GOT3 (cell line): ENCODE measurements at places on chromosomes 1 and 21.

- no peak for DNase-seq
These were observed 20.7 kb upstream of the HRNR start for GRCh38 chr1:152244576-152245273.

- DNase-seq, result no peak
These were observed 103.0 kb upstream of the VAV3 start for GRCh38 chr1:108067884-108068540.

DNA sequence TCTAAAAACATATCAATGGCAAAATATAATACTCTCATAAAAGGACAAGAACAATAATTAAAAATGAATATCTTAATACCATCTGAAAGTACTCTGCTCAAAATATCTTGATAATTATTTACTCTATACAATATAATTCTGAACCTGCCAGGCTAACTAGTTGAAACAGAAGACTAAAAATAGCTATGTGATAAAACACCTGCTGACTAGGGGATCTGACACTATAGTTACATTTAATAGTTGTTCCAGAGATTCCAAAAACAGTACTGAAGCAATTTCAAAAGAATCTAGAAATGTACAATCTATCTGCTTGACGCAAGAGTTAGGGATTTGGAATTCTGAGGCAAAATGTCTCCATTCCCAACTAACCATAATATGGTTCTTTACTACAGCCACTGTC lies 30.2 kb downstream of the ERO1B start:
- DNase-seq, result no peak

- DNase-seq, result no peak
These were observed 53.5 kb downstream of the CLSTN1 start for GRCh38 chr1:9770298-9770697.

DNA sequence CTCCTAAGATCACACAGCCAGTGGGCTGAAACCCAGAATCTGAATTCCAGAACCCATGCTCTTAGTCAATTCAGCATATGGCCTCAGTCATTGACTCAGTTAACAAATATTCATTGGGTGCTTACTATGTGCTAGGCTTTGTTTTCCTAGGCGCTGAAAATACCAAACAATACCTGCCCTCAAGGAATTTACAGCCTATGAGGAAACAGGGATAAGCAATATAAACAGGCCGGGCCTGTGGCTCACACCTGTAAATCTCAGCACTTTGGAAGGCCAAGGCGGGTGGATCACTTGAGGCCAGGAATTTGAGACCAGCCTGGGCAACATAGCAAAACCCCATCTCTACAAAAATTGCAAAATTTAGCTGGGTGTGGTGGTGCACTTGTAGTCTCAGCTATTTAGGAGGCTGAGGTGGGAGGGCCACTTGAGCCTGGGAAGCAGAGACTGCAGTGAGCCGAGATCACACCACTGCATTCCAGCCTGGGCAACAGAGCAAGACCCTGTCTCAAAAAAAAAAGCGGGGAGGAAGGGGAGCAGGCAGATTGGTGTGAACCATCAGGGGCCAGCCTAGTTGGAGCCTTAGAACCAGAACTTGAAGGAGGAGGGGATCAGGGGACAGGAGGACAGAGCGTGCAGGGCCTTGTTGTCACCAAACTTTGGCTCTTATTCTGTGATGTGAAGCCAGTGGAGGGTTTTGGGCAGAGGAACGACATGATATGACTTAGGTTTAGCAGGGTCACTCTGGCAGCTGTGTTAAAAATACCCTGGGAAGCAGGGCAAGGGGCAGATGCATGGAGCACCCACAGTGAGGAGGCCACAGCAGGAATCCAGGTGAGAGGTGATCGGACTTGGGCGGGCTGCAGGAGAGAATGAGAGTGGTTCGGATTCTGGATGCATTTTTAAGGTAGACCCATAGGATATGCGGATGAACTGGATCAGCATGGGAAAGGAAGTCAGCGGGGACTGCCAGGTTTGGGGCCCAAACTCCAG lies 5.8 kb downstream of the TINAGL1 start:
- DNase-seq, result no peak

- DNase-seq, result no peak
These were observed 65.8 kb upstream of the VAMP3 start for GRCh38 chr1:7705048-7705907.

GRCh38 chr1:114468710-114469468 lies 42.1 kb downstream of the TRIM33 start:
- no peak for DNase-seq

- no peak for DNase-seq
These were observed 58.8 kb downstream of the CAPZB start for GRCh38 chr1:19426294-19427086.

- no peak for DNase-seq
These were observed 89.0 kb downstream of the URB2 start for GRCh38 chr1:229714964-229715603.
